RWPE1 (cell line): ENCODE measurements at places on chromosomes 12 and 14.

- no peak for DNase-seq
These were observed 402.1 kb downstream of the ZFP36L1 start for GRCh38 chr14:68390741-68391140.

DNA sequence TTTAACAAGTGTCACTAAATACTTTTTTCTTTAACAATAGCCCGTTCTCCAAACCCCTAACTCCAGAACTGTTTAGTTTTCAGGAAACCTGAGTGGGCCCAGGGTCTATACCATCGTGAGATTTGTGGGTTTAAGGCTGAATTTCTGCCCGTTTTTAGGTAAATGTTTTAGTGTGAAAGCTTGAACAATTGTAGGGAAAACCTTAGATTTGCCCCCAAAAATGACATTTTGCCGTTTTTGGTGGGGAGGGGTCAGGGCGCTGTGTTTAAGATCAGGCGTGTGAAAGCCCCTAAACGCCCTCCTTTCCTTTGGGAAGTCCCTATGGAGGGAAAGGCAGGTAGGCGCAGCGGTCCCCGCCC is 320 bp upstream of the PRPF39 start:
- no peak for DNase-seq

DNA sequence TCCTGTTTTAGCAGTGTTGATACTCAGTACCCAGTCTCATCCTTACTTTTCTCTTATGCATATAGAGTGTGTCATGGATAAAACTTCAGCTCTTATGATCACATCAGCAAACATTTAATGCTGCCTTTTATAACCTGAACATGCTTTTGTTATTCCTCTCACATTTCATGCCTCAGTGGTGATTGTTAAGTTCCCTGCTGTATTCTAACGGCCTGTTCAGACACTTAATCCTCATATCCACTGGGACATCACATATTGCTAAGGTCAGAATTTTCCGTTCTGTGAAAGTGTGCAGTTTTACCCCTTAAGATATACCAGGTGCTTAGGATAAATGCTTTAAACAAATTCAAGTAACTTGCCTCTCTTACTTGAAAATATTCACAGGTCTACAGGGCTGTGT is 268.7 kb upstream of the SEL1L start:
- DNase-seq, result no peak

DNA sequence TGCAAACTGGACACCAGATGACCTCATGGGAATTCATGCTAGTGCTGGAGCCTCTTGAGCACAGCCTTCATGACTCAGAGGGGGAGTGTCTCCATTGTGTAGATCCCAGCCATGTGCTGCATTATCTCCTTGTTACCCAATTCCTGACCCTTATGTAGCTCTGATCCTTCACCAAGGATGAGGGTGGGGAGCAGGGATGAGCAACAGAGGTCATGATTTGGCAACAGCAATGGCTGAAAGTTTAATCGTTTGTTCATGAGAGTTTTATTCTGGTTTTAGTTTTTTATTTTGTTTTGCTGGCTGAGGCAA is 9.5 kb upstream of the BDKRB1 start:
- DNase-seq, result peak; percentile 93

- DNase-seq, result no peak
These were observed 29.0 kb downstream of the YY1 start for GRCh38 chr14:100267990-100268389.

DNA sequence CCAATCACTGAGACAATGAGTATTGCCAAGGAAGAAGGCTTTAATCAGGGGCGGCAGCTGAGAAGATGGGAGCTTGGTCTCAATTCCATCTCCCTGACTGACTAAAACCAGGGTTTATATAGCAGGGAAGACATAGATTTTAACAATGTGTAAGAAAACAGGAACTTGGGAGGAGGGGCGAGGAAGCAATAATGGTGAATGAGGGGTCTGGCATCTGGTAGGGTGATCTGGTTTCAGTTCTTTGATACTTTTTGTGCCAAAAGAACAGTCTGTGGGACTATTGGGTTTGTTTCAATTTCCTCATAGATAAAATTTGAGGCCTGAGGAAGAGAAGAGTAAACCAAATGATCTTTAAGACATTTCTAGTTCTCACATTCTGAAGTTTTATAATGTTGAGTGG is 49.2 kb downstream of the FUT8 start:
- DNase-seq, result no peak
